ENCODE measurements at places on chromosomes 2 and 18. TPM values are rescaled to one million over a fixed set of nuclear protein-coding genes. Genes with fewer than 3 reads are reported as not detected.

The MROH2A gene
- total RNA-seq, result not detected

The IL36A gene
- total RNA-seq, result not detected

The EML6 gene
- 1.4 TPM for total RNA-seq

The LRRTM4 gene
- total RNA-seq, result 0.49 TPM

The HOXD3 gene
- 4.2 TPM for total RNA-seq

The DLGAP1 gene
- 1.1 TPM for total RNA-seq

The DNAJC5G gene
- total RNA-seq, result not detected

The LOXL3 gene
- total RNA-seq, result 7.8 TPM

The CAPN14 gene
- total RNA-seq, result not detected

The AP1S3 gene
- 0.99 TPM for total RNA-seq

The DUSP2 gene
- total RNA-seq, result 2.5 TPM

The DAPL1 gene
- total RNA-seq, result 1.5 TPM

The SLC9A4 gene
- total RNA-seq, result not detected

- DNase-seq, result no peak
- no peaks in the 10 kb centered on the region for H3K4me1 ChIP-seq
- no peak overlapping the region for H3K27ac ChIP-seq
Observed at GRCh38 chr2:126877041-126877440, 21.6 kb upstream of the TEX51 start.

- H3K4me3 ChIP-seq, result no peak overlapping the region
- H3K27ac ChIP-seq, result peak overlapping the region; percentile 11
Observed at GRCh38 chr2:105573490-105573889, 171.2 kb upstream of the NCK2 start.

GRCh38 chr2:30625701-30626100, 178.7 kb downstream of the LCLAT1 start:
- H3K27ac ChIP-seq, result no peak overlapping the region
- H3K4me1 ChIP-seq, result no peaks in the 10 kb centered on the region
- H3K4me3 ChIP-seq, result no peak overlapping the region

DNA sequence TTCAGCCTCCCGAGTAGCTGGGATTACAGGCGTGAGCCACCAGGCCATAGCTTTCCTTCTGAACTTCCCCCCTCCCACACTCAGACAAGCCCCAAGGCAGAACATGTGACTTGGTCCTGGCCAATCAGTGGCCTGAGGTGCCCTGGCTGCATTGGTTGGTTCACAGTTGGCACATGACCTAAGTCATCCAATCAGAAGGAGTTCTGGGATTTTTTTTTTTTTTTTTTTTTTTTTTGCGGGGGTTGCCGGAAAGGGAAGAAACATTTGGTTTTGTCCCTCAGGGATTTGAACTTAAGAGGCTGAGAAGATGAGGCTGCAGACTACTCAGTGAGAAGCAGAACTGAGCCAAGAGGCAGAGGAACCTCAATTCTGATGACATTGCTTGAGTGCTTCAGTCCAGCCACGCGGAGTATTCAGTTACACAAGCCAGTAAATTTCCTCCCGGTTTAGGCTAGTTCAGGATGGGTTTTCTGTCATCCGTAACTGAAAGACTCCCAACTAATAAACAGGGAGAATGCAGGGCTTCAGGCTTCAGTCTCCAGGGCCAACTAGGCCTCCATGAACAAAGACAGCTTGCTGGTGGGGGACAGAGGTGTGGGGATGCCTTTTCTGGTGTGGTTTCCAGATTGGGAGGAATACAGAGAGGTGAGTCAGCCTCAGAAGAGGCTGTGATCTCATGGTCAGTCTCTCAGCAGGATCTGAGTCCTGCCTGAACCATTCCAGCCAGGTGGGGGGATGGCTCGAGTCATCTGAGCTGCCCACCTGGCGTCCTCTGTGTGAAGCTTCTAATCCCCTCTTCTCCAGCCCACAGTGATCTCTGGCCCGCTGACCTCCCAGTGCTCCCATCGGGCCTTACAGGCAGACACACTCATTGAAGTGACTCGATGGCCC, 9.2 kb downstream of the PTMA start:
- H3K36me3 ChIP-seq, result peaks cover 10% of the 10 kb centered on the region
- DNase-seq, result peak; percentile 61
- peaks cover 24% of the 10 kb centered on the region for H3K4me1 ChIP-seq
- no peaks in the 10 kb centered on the region for H3K27me3 ChIP-seq

DNA sequence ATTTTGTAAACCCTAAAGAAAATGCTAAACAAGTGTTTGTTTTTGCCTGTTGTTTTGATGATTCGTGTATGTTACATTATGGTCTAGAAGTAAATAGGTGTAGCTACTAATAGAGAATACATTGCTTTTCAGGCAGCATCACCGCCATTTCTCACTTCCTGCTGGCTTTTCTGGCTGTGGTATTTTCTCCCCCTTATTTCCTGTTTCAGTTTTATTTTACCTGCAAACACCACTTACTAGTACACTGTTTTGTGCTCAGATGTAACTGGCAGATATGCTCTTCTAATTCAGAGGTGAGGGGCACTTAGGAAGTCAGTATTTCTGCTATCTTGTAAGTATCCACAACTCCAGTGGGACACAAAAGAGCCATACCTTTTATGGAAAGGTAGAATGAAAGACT, 38.1 kb upstream of the SLC3A1 start:
- no peaks in the 10 kb centered on the region for H3K36me3 ChIP-seq
- no peak overlapping the region for H3K27ac ChIP-seq
- no peak overlapping the region for H3K4me3 ChIP-seq

DNA sequence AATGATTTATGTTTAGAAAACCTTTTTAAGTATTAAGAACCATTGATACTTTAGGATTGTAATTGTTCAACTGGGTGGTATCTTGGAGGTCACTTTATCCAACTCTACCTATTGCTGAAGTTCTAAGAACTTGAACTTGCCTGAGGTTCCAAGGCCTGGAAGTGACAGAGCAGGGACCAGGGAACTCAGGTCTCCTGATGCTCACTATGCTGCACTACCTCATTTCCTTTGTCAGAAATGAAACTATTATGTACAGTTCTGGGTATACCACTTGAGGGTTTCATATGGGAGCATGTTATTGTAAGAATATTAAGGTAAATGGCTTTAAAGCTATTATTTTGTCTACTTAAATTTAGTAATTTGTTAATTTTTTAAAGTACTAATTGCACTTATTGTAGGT, 3.0 kb downstream of the MBD5 start:
- H3K27me3 ChIP-seq, result no peaks in the 10 kb centered on the region
- H3K4me1 ChIP-seq, result no peaks in the 10 kb centered on the region
- no peak overlapping the region for H3K4me3 ChIP-seq
- no peak for DNase-seq
- no peaks in the 10 kb centered on the region for H3K36me3 ChIP-seq
- no peak overlapping the region for H3K27ac ChIP-seq

GRCh38 chr18:32354518-32354917, 116.2 kb downstream of the GAREM1 start:
- no peaks in the 10 kb centered on the region for H3K27me3 ChIP-seq
- H3K4me1 ChIP-seq, result peaks cover 28% of the 10 kb centered on the region
- no peak overlapping the region for H3K27ac ChIP-seq
- no peaks in the 10 kb centered on the region for H3K36me3 ChIP-seq
- no peak for DNase-seq

- no peaks in the 10 kb centered on the region for H3K27me3 ChIP-seq
- no peaks in the 10 kb centered on the region for H3K4me1 ChIP-seq
- H3K36me3 ChIP-seq, result no peaks in the 10 kb centered on the region
Observed at GRCh38 chr2:166960702-166961270, 72.5 kb downstream of the XIRP2 start.

DNA sequence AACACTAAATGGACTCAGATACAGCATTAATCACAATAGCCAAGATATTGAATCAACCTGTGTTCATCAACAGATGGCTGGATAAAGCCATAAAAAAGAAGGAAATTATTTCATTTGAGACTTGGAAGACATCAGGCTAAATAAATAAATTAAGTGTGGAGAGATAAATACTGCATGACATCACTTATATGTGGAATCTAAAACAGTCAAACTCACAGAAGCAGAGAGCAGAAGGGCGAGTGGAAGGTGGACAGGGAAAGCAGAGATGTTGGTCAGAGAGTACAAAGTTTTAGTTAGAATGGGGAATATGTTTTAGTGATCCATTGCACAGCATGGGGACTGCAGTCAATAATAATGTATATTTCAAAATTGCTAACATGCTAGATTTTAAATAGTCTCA, 207.2 kb downstream of the VAPA start:
- H3K36me3 ChIP-seq, result no peaks in the 10 kb centered on the region
- H3K4me3 ChIP-seq, result no peak overlapping the region
- no peak for DNase-seq
- H3K27ac ChIP-seq, result no peak overlapping the region
- H3K27me3 ChIP-seq, result no peaks in the 10 kb centered on the region

DNA sequence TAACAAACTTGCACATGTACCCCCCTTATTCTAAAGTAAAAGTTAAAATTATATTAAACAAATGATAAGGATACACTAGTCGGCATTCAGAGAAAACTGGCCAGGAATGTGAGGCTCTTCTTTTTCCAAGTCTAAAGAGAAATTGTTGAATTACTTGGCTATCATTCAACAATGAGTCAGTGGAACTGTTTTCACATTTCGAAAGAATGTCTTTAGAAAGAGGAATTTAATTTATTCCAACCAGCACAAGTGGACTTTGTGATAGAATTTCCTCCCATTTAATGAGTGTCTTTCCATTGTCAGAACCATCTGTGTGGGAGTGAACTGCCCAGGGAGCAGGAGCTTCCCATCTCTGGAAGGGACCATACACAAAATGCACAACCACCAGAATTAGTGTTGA, 792.2 kb downstream of the EPHA4 start:
- no peaks in the 10 kb centered on the region for H3K27me3 ChIP-seq
- H3K4me1 ChIP-seq, result no peaks in the 10 kb centered on the region
- no peak overlapping the region for H3K27ac ChIP-seq
- no peak for DNase-seq

DNA sequence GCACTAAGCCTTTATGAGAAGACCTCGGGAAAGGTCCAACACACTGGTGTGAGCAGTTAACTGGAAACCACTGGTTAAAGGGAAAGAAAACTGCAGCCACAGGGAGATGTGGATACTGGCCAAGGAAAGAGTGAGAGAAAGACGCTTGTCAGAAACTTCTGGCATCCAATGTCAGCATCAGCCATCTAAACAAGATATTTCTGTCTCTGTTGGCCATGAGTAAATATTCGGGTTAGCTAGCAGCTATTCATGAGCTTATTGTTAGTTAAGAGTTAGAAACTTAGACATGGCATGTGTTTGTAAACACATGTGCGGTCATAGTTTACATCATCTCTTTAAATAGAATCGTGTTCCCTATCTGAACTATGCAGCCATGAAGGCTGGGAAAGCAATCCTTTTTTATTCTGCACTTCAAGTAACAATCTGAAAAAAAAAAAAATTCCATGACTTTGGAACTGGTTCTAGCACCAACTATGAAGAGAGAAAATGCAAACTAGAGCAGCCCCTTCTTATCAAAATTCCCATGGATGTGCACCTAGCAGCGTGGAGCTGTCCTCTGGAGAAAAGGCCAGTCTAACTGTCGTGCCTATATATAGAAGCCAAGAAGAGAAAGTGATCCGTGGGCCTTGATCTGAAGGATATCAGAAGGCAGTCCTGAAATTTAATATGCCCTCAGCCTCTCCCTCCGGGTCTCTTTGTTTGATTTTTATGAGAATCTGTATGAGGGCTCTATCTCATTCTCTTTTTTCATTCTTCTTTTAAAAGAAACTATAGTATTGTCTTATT, 84.0 kb upstream of the RFX8 start:
- no peaks in the 10 kb centered on the region for H3K27me3 ChIP-seq
- no peak for DNase-seq
- H3K4me1 ChIP-seq, result no peaks in the 10 kb centered on the region
- H3K36me3 ChIP-seq, result no peaks in the 10 kb centered on the region
- H3K4me3 ChIP-seq, result no peak overlapping the region

DNA sequence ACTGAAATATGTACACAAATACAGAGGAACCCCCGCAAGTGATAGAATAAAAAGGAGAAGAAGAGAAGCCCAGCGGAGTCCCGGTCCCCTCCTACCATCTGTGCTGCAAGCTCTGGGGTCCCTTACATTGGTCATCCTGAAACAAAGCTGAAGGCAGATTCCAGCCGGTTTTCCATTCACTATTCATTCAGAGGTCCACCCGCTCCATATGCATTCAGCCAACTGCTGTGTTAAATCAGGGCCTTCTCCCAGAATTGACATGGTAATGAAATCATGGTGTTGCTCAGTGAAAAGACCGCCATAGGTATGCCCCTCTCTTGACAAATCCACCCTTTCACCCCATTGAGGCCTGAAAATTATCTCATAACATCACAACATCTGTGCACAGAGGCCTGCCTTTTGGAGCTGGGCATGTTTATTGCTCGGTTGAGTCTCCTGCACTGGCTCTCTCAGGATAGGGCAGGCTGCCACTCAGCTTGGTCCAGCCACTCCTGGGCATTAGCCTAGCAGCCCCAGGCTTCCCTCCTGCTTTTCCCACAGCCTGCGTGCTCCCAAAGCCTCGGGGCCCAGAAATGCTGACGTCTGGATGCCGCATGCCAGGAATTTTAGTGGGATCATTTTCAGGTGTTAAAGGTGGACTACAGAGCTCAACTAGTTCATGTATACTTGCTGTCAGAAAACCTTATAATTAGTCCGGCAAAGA, 39.3 kb upstream of the ID2 start:
- DNase-seq, result peak; percentile 65
- H3K36me3 ChIP-seq, result no peaks in the 10 kb centered on the region
- H3K27me3 ChIP-seq, result no peaks in the 10 kb centered on the region
- no peak overlapping the region for H3K4me3 ChIP-seq

DNA sequence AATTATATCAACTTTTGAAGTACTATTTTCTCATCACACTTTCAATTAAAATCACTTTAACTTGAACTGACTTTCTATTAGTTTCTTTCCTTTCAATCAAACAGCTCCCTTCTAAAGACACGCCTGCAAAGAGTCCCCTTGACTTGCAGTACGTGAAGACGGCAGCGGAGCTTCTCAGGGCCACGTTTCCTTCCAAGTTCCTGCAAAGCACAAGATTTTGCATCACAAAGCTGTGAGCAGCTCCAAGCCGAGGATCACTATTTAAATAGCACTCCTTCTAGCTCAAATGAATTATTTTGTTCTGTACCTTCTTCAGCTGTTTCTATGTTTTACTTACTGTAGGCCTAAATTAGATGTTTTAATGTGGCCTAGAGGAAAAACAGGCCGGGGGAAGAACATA, 30.8 kb downstream of the SH3YL1 start:
- H3K4me1 ChIP-seq, result no peaks in the 10 kb centered on the region
- peaks cover 43% of the 10 kb centered on the region for H3K36me3 ChIP-seq
- DNase-seq, result no peak
- H3K27me3 ChIP-seq, result no peaks in the 10 kb centered on the region
- no peak overlapping the region for H3K4me3 ChIP-seq

- no peaks in the 10 kb centered on the region for H3K4me1 ChIP-seq
- no peaks in the 10 kb centered on the region for H3K36me3 ChIP-seq
- H3K4me3 ChIP-seq, result no peak overlapping the region
- peaks cover 5% of the 10 kb centered on the region for H3K27me3 ChIP-seq
- no peak overlapping the region for H3K27ac ChIP-seq
- no peak for DNase-seq
Observed at GRCh38 chr18:62318228-62319180, 6.6 kb upstream of the TNFRSF11A start.

GRCh38 chr2:40419364-40419762, 32.5 kb downstream of the SLC8A1 start:
- H3K36me3 ChIP-seq, result no peaks in the 10 kb centered on the region
- DNase-seq, result no peak
- no peak overlapping the region for H3K4me3 ChIP-seq
- H3K4me1 ChIP-seq, result peaks cover 66% of the 10 kb centered on the region
- peak overlapping the region; percentile 75 for H3K27ac ChIP-seq

GRCh38 chr2:40043191-40043590, 264.1 kb upstream of the THUMPD2 start:
- no peak for DNase-seq
- H3K27me3 ChIP-seq, result no peaks in the 10 kb centered on the region
- no peak overlapping the region for H3K4me3 ChIP-seq
- no peak overlapping the region for H3K27ac ChIP-seq

Measured in sigmoid colon (tissue), 7 donors.